ENCODE measurements at places on chromosomes 2 and 18.

DNA sequence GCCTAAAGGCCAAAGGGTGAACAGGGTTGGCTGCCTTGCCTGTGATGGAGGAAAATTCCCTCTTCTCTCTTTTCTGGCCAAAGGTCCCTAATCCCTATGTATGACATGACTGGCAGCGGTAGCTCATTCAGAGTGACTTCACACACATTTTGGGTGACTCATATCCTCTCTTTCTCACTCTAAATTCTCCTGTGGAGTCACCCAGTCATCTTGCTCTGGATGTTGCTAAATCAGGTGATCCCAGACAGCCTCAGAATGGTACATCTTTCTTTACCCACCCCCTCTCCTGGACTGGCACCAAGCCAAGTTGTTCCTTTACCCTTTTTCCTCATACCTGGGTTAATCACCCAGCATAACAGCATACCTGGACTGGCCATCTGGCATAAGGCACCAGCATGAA, 77.2 kb downstream of the NEURL3 start:
- DNase-seq = no peak

- DNase-seq = peak; percentile 5
Observed at GRCh38 chr2:189142893-189143759, 36.4 kb downstream of the COL5A2 start.

GRCh38 chr2:95379371-95379831, 23.1 kb upstream of the FAHD2A start:
- DNase-seq = no peak

DNA sequence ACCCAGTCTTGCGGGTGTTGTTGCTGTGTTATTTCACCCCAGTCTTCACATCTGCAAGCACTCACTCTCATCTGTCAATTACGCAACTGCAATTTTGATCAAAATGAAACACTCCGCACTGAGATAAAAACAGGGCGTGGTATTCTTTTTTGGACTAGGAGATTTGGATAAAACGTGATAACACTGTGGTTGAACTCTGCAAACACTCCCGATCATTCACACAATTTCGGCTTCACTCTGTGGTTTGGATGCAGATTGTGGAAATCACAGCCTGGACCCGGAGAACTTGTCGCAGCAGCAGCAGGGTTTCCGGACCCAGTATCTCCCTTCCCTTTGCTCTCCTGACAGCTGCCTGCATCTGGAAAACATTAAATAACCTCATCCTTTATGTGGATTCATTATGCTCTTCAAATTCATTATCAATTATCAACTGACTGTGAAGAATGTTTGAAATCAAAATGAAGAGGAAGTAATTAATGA, 49.4 kb upstream of the APCDD1 start:
- no peak for DNase-seq

- no peak for DNase-seq
Observed at GRCh38 chr2:158112992-158113391, 11.3 kb downstream of the UPP2 start.

DNA sequence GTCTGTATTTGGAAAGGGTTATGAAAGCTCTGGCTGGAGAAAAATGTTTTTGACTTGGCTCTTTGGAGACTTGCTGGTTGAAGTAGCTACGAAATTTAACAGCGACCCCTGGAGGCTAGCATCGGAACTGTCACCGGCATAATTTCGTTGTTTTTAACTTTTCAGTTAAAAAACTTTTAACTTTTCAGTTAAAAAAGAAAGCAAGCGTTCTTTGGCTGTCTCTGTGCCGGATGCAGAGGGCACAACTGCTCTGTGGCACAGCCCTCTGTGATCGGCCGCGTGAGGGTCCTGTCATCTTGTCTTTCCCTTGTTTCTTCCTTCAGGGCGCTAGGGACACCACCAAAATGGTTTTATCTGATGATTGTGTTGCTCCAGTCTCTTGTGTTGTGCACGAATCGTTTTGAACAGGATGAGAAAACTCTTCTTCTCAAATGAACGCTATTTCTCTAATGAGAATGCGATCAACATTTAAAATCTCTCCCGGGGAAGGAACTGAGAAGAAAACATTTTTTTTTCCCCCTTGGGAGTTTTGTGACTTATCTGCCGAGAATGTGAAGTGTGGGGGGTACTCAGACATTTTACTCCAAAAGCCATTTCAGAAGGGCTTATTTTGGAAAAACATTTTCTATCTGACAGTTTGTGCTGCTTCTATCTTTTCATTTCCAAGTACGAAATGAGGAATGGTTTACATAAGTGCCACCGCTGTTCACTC, 57.1 kb downstream of the ADCYAP1 start:
- DNase-seq = peak; percentile 18

DNA sequence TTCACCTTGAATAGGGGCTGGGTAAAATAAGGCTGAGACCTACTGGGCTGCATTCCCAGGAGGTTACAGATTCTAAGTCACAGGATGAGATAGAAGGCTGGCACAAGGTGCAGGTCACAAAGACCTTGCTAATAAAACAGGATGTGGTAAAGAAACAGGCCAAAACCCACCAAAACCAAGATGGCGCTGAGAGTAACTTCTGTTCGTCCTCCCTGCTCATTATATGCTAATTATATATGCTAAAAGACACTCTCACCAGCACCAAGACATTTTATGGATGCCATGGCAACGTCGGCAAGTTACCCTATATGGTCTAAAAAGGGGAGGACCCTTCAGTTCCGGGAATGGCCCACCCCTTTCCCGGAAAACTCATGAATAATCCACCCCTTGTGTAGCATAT, 711.5 kb upstream of the KLHL29 start:
- DNase-seq = no peak

- no peak for DNase-seq
Observed at GRCh38 chr2:122062506-122062905, 307.1 kb downstream of the TSN start.

DNA sequence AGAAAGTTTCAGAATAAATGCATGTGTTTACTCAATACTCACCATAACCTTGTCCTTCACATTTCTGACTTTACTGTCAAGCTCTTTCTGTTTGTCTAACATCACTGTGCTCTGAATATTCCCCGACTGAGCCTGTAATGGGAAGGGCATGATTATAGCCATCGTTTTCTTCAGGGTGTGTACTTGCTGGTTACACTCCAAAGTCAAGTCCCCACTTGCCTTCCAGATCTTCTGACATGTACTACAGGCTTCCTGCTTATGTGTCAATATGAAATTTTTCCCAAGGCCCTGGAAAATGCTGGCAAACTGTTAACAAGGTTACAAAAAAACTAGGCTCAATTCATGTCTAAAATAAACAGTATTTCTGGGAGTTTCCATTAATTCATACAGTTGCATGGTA, 12.9 kb downstream of the STAT1 start:
- no peak for DNase-seq

- DNase-seq = no peak
Observed at GRCh38 chr18:63679820-63680606, 18.3 kb upstream of the SERPINB3 start.

DNA sequence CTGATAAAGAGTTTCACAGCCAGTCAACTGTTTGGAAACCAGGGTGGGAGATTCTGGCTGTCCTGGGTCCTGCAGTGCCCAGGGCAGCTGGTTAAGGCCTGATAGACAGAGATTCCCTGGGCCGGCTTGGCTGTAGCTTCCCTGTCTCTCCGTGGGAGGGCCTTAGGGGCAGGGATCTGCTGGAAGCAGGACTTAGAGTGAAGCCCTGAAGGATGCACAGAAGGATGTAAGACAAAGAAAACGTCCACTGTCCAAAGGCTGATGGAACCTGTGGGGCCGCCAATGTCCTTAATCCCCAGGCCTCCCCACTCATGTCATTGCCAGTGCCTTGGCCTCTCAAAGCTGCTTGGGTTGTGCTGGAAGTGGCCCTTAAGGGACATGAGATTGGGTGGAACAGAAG, 33.0 kb downstream of the MROH2A start:
- no peak for DNase-seq

DNA sequence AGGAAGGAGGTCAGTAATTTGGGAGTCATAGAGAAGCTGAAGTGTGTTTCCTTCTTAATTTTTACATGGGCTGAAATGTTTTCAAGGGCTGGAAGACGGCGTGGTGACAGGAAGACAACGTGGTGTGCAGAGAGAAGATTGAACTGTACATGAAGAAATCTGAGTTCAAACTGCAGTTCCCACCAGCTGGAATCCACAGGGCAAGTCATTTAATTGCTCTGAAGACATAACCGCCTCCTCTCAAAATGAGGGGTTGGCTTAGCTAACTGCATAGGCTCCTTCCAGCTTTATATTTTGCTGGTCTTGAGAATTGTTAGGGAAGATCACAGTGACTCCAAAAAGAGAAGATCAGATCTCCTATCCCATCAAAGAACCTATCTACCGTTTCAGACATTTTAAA, 103.9 kb downstream of the SLC8A1 start:
- DNase-seq = no peak

GRCh38 chr2:144364944-144365738, 154.8 kb downstream of the ZEB2 start:
- DNase-seq = no peak

- no peak for DNase-seq
Observed at GRCh38 chr2:527581-527980, 149.6 kb downstream of the TMEM18 start.

- no peak for DNase-seq
Observed at GRCh38 chr2:120432293-120432975, 86.5 kb downstream of the INHBB start.

GRCh38 chr2:241041589-241042158, 43.3 kb downstream of the SNED1 start:
- DNase-seq = no peak

GRCh38 chr2:135378591-135378990, 152.4 kb downstream of the ZRANB3 start:
- no peak for DNase-seq

DNA sequence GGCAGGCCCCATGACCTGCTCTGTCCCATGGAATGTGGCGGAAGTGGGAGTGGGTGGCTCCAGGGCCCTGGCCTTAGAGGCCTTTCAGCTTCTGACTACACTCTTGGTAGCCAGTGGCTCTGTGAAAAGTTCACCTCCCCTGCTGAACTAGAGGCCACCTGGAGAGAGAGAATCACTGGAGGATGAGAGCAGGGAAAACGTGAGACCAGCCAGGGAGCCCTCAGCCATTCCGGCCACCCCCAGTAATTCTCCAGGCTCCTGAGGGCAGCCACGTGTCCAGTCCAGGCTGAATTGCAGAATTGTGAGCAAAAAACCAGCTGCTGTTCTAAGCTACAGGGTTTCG, 10.5 kb downstream of the COLEC12 start:
- no peak for DNase-seq

- no peak for DNase-seq
Observed at GRCh38 chr2:239879423-239880084, 145.6 kb downstream of the NDUFA10 start.

GRCh38 chr18:30057398-30057797, 985.1 kb downstream of the DSC3 start:
- no peak for DNase-seq

DNA sequence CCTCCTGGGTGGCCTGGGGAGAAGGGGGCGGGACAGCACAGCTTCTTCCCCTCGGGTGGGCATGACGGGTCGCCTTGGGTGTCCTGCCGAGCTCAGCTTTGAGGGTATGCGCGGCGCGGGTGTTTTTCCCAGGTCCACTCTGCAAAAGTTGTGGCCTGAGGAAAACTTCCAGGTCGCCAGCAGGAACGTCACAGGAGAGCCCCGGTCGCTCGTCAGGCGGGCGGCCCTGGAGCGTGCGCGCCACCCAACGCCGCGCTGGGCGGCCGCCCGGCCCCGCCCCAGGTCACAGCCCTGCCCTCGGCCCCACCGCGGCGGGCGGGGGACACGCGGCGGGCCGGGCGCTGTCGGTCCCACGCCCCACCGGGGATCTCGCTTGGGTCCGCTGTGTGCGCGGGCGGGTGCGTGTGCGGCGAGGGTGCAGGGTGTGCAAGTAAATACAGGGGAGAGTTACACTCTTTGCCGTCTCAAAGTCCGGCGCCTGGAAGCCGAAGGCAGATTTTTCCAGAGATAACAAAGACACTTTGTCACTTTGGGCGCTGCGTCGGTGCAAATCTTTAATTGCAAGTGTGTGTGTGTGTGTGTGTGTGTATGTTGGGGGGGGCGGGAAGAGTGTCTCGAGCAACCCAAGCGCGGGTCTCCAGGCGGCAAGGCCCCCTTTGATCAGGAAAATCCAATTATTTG, 616 bp upstream of the SP5 start:
- DNase-seq = no peak

DNA sequence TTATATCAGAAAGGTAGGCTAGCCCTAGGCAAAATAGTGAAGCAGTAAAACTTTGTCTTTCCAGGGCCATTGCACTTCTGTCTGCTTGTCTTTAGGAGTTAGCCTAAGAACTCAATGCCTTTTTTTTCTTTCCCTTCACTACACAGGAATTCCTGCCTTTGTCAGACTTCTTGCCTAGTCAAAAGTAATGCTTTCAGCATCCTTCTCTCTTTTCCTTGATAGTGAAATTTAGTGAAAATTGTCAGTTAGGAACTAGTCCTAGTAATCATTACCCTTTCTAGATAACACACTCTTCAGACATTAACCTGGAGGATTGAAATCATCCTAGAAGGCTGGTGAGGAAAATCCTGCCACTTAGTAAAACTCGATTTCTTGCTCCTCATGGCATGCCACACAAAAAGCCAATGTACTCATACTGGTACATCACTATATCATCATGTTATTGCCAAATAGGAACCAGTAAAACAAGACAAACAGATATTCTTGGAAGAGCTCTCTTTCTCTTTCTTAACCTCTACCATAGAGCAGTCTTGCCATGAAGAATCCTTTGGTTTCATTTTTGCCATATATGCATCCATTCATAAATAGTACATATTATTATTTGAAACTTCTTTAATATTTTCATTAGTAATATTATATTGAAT, 320.5 kb downstream of the CTNNA2 start:
- DNase-seq = no peak

DNA sequence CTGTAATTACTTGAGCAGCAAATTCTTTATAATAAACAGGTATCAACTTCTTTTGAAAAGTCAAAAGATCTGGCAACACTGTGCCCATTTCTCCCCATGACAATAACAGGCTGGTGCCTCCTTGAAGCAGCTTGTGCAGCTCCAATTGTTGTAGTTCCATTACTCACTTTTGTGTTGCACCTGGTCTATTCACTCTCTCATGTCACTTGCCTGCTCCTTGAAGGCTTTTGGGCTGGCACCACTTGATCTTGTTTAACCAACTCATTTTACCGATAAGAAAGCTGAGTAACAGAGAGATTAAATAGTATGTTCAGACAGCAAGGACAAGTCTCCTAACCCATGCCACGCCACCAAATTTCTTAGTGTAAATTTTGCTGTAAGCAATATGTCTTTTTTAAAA, 314.5 kb downstream of the OSR1 start:
- DNase-seq = no peak

GRCh38 chr18:11115276-11115675, 34.1 kb downstream of the PIEZO2 start:
- DNase-seq = no peak

GRCh38 chr18:11025671-11026070, 123.7 kb downstream of the PIEZO2 start:
- DNase-seq = no peak

GRCh38 chr2:157218911-157219310, 38.6 kb upstream of the GALNT5 start:
- DNase-seq = no peak

GRCh38 chr2:8526403-8526696, 155.5 kb upstream of the ID2 start:
- DNase-seq = no peak

- DNase-seq = no peak
Observed at GRCh38 chr2:43175020-43175441, 51.4 kb downstream of the ZFP36L2 start.
